Occipital lobe (tissue), 3 donors: ENCODE measurements at places on chromosomes 6 and 20.

DNA sequence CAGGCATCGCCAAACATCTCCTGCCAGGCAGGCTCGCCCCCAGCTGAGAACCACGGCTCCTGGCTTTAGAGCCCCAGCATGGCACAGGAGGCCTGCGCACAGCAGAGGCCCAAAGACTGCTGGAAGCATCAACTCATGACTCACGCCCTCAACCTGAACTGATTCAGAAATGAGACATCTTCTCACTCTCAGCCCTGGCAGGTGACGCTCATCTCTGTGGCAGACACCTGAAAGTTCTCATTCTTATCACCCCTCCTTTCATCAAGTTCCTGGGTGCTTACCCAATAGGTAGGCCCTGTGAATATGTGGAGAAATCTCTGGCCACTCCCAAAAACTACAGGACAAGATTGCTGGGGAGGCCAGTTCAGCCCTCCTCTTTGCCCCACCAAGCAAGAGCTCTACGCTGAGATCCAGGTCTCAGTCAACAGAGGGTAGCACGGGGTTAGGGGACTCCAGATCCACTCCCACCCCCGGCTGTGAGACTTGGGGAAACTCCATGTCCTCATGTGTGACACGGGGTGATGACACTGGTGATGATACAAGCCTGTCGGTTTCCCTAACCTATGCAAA is 11.3 kb downstream of the NFATC2 start:
- DNase-seq, result no peak

DNA sequence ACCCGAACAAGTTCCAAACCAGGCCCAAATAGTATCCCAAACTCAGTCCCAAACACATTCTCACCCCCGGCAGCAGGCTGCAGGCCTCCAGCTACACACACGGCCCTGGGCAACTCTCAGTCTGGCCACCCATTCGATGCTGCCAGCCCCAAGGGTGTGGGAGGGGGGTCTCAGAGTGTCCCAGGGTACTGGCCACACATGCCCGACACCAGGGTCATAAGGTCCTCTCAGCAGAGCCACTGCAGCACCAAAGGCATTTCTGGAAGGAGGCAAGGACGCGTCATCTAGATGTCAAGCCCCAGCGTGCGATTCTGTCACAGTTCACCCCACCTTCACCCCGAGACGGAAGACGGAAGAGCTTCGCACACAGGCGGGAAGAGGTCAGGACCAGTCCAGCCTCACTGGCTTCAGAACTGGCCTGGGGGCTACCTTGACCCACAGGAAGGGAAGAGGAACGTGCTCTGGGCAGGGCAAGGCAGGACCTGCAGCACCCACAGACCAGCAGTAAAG is 9.5 kb downstream of the MYL9 start:
- DNase-seq, result no peak

- DNase-seq, result no peak
These were observed 241.2 kb downstream of the TTLL2 start for GRCh38 chr6:167565884-167566599.

GRCh38 chr6:25263657-25264056 is 15.5 kb upstream of the CARMIL1 start:
- DNase-seq, result no peak

GRCh38 chr6:150528648-150529285 is 70.9 kb upstream of the PLEKHG1 start:
- no peak for DNase-seq

- DNase-seq, result no peak
These were observed 815.5 kb downstream of the BCKDHB start for GRCh38 chr6:80921861-80922460.

GRCh38 chr20:40443753-40444152 is 245.3 kb downstream of the MAFB start:
- no peak for DNase-seq

DNA sequence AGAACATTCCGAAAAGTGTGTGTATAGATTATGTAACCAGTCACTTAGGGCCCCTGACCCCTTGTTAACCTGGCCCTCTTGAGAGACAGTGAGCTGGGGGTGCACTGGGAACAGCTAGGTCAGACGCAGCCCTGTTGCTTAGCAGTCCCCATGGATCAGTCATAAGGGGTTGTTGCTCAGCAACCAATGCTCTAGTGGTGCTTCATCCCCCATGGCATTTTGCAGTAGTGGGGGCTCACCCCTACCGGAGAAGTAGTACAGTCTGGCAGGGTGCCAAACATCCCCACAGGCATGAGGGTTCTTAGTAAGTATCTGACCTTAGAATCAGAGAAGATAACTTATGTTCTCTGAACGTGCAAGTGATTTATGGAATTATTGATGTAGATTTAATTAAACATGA is 12.3 kb downstream of the PKIB start:
- no peak for DNase-seq

DNA sequence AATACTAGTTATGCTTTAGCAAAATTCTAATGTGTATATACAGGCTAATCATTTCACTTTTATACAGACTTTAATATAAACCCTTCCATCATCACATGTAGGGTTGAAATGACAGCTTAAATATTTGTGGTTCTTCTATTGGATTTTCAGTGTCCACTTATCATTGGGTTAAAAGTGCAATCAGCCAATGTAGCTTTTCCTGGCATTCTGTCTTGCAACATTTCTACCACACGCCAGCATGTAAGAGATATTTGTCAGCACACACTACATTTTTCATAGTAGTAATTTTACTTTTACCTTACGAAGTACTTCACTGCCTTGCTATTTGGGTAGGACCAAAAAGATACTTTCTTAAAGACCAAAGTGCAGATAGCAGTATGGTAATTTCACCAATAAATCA is 252.0 kb downstream of the TBX18 start:
- DNase-seq, result no peak

GRCh38 chr6:90126181-90126580 is 170.5 kb downstream of the BACH2 start:
- no peak for DNase-seq

- no peak for DNase-seq
These were observed 52.4 kb downstream of the L3MBTL3 start for GRCh38 chr6:130070792-130071191.

GRCh38 chr20:17227669-17228623 is 1.1 kb downstream of the PCSK2 start:
- peak; percentile 21 for DNase-seq

- DNase-seq, result no peak
These were observed 46.4 kb upstream of the FERMT1 start for GRCh38 chr20:6169251-6169650.

- DNase-seq, result no peak
These were observed 27.0 kb upstream of the FRMD1 start for GRCh38 chr6:168105813-168106632.

DNA sequence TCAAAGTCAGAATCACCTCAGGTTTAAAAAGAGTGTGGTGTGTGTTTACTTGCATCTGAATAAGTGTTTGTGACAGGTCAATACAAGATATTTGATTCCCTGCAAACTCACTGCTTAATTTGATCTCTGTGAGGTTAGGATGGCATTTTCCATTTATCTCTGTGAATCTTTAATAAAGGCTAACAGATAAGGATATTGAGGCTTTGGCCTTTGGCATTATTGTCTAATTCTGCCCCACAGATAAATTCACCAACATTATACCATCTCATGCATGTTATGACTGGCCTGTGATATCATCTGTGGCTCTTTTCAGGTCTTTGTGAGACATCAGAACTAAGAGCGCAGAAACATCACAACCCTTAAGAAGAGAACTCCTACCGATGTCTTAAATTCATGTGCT is 84.7 kb downstream of the TRMT6 start:
- DNase-seq, result no peak

GRCh38 chr6:120875900-120876299 is 458.4 kb downstream of the TBC1D32 start:
- no peak for DNase-seq

- no peak for DNase-seq
These were observed 322.4 kb upstream of the TSHZ2 start for GRCh38 chr20:52649727-52650126.

GRCh38 chr6:26532699-26533531 is 5.3 kb upstream of the HMGN4 start:
- peak; percentile 83 for DNase-seq

DNA sequence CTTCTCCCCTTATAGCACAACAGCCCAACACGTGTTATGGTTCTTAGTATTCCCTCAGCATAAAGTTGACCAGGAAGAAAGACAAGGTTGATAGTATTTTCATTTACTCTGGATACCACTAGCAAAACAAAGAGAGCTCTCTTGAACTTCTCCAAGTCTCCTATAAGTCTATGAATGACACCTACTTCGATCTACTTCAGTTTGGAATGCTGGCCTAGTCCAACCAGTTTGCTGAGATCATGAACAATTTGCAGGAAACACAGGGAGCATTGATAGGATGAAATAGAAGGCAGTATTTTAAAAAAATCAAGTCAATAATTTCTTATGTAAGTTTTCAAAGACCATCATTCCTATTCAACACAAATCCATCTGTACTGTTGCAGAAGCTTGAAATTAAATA is 93.6 kb downstream of the GJA10 start:
- no peak for DNase-seq

- DNase-seq, result no peak
These were observed 127.2 kb downstream of the CD109 start for GRCh38 chr6:73823046-73823735.

DNA sequence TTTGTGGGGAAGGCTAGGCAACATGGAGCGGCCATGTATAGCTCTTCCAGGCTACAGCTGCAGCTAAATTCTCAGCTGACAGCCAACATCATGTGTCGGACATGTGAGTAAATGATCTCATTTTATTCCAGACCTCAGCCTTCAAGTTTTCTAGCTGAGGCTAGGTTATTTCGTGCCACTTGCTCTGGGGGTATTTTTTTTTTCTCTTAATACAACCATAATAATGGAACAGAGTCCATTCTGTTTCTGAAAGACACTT is 573.5 kb downstream of the CD109 start:
- no peak for DNase-seq

DNA sequence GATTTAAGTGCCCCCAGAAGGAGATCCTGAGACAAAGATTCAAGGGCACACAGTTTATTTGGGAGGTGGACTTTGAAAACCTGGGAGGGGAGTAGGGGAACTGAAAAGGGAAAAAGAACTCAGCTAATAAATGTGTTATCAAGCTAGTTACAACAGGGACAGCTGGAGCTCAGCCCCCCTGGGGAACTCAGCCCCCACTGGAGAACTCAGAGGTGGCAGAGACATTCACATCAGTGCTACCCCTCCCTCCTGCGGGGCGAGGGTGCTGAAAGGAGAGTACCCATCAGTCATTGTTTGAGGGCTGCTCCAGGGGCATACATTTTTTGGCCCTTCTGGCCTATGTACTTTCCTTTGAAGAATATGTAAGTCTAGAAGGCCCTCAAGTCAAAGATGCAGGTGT is 101.4 kb downstream of the LRFN2 start:
- no peak for DNase-seq

- no peak for DNase-seq
These were observed 56.1 kb upstream of the UNC93A start for GRCh38 chr6:167235005-167235404.

- no peak for DNase-seq
These were observed 43.9 kb upstream of the FABP7 start for GRCh38 chr6:122735582-122735981.

DNA sequence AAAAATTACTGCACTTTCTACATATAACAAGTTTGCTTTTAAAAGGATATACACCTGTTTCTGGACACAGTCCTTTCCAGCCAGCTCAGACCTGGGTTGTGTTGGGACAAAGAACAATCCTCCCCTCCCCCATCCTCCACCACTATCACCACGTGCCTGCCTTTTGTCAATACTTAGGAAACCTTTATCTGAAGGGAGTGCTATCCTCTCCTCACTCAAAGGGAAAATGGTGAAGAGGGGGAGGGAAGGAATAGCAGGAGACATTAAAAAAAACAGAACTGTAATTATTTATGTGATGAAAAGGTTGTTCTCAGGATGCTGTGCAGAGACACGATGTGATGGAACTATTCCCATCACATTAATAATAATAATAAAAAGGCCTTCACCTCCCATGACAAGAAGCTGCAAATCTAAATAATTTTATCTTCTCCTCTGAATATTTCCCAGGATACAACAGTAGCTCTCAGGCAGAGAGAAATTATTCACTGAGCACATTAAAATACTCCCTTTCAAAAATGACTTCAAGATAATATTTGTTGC is 105.5 kb downstream of the NRSN1 start:
- DNase-seq, result no peak

- no peak for DNase-seq
These were observed 75.9 kb upstream of the MYL9 start for GRCh38 chr20:36465109-36466080.

- DNase-seq, result no peak
These were observed 1.9 kb upstream of the NR2E1 start for GRCh38 chr6:108163644-108164542.

DNA sequence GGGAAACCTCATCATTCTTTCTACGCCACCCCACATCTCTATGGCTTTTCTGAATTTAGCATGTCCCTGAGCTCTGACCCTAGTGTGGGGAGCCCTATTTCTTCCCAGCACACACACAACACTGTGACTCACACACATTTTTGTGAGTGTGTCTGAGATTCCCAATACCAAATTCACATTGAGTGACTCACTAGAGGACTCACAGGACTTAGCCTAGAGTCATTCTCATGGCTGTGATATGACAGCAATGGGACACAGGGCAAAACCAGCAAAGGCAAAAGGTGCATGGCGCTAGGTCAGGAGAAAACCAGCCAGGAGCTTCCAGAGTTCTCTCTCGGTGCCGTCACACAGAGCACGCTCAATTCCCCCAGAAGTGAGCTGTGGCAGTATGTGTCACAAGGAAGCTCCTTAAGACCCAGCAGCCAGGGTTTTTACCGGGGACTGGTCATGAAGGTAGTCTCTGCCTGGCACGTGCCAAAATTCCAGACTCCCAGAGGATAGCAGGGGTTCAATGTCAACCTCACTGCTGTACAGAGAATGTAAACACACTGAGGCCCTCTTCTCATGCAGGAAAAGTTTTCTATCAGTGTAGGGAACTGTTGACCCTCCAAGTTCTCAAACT is 6.2 kb downstream of the CSTL1 start:
- no peak for DNase-seq

DNA sequence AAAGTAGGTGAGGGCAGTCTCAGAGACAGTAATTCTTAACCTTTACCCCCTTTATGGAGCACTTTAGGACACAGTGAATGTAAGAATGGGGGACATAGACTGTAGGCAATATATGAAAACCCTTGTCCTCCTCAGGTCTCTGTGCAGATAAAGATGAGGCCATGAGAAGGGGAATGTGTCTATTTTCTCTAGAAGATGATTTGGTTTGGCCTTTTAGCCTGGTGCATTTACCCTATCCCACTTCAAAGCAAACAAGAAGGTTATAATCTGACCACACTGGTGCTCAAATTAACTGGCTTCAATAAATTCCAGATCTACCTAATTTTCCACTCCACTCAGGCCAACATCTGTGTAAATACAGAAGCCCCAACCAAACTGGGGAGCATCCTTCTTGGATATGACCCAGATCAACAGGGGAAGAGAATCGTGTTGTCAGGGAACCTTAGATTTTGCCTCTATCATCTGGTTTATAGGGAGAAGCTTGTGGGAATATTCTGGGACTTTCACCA is 42.4 kb downstream of the RIPOR2 start:
- no peak for DNase-seq

DNA sequence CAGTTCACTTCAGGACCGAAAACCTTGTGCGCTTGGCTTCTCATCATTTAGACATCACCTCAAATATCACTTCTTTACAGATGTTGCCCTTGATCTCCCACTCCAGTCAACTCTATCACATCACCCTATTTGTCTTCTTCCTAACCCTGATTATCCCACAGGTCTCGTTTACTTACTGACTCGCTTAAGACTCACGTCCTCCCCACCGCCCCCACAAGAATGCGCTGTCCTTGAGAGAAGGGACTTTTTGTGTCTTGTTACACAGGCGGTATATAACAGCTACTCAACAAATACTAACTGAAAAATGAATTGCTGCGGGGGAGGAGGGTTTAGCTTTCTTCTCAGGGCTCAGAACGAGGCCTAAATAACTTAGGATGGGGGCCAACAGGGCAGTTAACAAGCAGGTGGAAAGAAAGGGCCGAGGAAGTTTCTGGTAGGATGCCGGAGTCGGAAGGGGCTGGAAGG is 527 bp downstream of the TOMM34 start:
- DNase-seq, result peak; percentile 18
